ENCODE measurements at places on chromosomes 7 and 10.

GRCh38 chr7:43192806-43193460, 80.5 kb downstream of the HECW1 start:
- no peak for DNase-seq

GRCh38 chr10:35554036-35554435, 51.1 kb upstream of the GJD4 start:
- no peak for DNase-seq

DNA sequence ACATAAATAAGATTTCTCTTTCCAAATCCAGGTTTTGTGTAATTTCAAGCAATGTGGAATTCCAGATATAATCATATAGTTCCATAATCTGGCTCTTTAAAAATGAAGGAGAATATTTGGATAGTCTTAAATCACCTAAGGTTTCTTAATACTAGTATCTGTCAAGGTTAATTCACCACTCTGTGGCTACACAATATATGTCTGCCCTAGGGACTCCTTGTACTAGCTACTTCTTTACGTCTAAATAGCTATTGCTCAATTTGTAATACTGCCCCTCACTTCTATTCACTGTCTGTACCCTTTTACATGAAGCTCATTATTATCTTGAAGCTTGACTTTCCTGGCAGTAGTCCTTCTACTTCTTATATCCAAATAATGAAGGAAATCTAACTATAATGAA, 47.2 kb downstream of the CACNA2D1 start:
- no peak for DNase-seq

DNA sequence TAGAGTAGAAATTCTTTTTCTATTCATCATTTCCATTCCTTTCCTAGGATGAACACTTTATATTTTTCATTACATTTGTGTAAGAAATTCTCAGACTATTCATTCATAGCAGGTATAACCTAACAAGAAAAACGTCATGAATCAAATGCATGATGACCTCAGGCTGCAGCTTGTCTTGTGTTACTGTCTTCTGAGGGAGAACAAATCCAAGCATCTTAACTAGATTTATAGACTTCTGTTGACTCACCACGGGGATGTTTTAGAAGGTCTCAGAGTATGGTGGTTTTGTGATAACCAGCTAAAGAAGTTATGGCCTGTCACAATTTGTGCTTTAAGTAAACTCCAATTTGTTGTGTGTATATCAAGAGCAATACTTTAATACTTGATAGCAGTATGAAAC, 102.7 kb downstream of the ANKRD7 start:
- DNase-seq, result peak; percentile 20

DNA sequence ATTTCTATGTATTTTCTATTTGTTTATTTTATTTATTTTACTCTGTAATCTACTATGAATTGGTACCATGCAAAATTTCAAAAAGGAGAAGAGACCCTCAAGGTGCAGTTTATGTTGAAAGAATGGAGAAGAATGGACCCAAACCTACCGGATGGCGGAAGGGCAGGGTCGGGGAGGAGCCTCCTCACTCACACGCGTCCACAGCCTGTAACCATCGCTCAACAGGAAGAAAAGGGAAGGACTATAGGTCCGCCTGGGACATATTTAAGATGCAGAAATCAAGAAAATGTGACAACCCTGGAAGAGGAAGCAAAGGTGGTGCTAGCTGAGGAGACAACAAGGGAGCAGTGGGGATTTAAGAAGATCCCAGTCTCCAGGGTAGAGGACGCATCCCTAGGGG, 158.4 kb downstream of the COBL start:
- DNase-seq, result no peak

DNA sequence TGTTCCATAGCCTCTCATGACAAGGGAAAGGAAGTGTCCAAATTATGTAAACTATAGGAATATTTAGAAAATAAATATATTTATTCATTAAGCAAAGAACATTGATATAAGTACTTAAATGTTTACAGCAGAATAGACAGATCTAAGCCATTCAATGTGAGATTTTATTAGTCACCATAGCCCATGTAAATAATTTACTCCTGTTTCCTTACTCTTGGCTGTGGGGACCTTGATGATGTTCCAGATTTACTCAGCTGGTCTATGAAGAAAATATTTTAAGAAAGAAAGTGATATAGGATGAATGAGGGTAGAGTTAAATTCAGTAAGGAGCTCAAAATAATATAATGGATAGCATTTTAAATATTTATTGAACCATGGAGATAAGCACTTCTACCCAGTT, 442.6 kb upstream of the KLF6 start:
- DNase-seq, result no peak

GRCh38 chr10:1540144-1540543, 197.2 kb downstream of the ADARB2 start:
- DNase-seq, result no peak

DNA sequence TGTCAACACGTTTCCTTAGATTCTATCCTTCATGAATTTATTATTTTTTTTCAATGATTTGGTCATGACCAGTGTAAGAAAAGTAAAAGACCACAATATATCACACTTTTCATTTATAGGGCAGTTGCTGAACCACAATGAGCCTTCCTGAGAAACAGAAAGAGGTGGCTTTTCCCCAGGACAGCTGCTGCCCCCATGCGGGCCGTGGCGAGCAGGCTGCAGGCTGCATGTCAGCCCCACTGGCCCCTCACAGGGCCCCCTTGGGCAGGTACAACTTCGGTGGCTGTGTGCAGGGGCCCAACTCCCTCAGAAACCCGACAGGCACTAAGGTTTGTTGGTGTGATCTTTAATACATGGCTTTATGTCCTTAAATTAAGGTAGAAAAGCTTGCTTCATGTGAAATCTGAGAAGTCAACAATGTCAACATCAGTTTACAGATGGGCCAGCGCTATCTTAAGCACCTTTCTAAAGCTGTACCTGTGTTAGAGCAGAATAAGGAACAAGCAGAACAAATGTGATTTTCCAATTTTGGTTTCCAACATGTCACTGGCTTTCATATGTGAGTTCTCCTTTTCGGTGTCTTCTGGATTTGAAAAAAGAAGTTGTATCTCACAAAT, 10.6 kb downstream of the BEND7 start:
- DNase-seq, result no peak

DNA sequence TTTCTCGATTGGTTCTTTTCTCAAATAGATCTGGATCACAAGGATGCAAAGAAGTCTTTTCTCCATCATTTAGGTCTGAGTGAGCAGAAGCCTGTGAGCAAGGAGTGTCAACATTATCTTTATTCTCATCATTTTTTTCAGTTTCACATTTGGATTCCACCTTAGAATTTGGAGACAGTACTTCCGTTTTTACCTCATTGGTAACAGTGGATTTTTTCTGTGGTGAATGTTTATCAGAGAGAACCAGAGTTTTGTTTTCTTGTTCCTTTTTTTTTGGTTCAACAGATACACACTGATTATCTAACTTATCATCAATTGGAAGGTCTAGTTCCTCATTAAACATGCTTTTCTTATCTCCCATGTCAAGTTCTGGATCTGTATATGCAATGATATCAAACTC, 151.3 kb downstream of the GALNT11 start:
- DNase-seq, result no peak

- DNase-seq, result no peak
Measured at GRCh38 chr7:77244222-77244934, 44.8 kb upstream of the FGL2 start.

Measured in fibroblast of skin of abdomen (primary cell).